T-cell (primary cell): ENCODE measurements at places on chromosomes 2 and 18.

DNA sequence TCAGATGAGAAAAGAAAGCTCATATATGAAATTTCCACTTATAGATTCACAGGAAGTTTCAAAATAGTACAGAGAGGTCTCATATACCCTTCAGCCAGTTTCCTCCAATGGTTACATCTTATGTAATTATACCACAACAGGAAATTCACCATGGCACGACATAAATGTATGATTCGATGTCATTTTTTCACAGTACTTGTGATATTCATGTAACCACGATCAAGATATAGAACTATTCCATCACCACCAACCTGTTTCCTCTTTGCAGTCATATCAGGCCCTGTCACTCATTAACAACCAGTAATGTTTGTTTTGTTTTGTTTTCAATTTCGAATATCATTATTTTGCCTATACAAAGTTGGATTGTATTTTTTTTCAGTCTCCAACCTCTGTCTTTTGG lies 314.3 kb upstream of the POU3F3 start:
- DNase-seq: no peak

- no peak for DNase-seq
Observed at GRCh38 chr18:26546875-26547645, 1.3 kb downstream of the KCTD1 start.

DNA sequence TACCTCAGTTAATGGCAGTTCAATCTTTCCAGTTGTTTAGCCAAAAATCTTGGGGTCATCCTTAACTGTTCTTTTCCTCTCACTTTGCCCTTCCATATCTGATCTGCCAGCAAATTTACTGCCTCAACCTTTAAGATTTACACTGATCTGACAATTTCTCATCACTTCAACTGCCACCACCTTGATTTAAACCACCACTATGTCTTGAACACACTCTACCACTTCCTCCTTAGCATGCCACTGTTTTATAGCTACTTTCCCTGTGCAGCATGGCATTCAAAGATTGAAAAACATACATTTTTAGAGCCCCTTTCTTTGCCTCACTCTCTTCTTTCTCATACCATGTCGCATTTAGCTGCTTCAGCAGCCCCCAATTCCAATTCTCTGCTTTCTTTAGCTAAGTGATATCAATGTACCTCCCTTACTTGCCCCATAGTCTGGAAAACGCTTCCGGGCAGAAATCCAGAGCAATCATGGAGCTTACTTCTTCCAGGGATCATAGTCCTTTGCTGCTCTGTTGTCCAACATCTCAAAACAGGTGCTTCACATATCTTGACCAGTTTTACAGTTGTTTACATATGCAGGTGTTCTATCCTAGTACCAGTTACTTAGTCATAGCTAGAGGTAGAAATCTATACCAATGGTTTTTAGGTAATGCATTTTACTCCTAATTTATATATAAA lies 10.9 kb downstream of the PGAP1 start:
- DNase-seq: no peak

- DNase-seq: no peak
Observed at GRCh38 chr2:240961910-240962299, 36.5 kb upstream of the SNED1 start.

- no peak for DNase-seq
Observed at GRCh38 chr2:19261061-19261460, 97.4 kb downstream of the OSR1 start.

GRCh38 chr18:59276047-59276446 lies 2.8 kb upstream of the RAX start:
- DNase-seq: no peak

- no peak for DNase-seq
Observed at GRCh38 chr2:179341152-179341866, 76.7 kb upstream of the SESTD1 start.

DNA sequence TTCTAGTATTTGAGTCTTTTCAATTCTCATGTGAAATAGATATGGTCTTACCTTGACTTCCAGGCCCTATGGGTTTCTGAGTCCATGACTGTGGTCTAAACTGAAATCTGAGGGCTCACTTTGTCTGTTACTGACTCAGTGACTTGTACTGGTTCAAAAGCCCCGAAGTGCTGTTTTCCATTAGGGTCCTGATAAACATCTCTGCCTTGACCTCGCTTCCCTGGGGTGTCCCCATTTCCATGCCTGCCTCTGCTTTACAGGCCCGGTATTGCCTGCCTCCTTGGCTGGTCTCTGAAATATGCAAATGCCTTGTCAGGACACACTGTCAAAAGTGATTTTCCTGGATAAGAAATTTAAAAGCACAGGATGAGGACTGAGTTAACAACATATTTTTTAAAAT lies 538.8 kb downstream of the SOCS6 start:
- no peak for DNase-seq
